Right renal cortex interstitium (tissue), 3 donors: ENCODE measurements at places on chromosomes 1 and 21. TPM values are rescaled to one million over a fixed set of nuclear protein-coding genes. Genes with fewer than 3 reads are reported as not detected.

Gene TP53BP2
- polyA plus RNA-seq = 51.3 TPM

Gene SLFNL1
- 0.22 TPM for polyA plus RNA-seq

Gene MCOLN2
- polyA plus RNA-seq = 1.6 TPM

Gene SETD4
- 24.0 TPM for polyA plus RNA-seq

Gene OR2L2
- 0.12 TPM for polyA plus RNA-seq

Gene OR2M3
- 0.03 TPM for polyA plus RNA-seq

Gene DCST2
- 1.3 TPM for polyA plus RNA-seq

- DNase-seq = no peak
Measured at GRCh38 chr1:178461701-178462100, 35.1 kb downstream of the CLEC20A start.

GRCh38 chr1:33096363-33097005 is 15.5 kb downstream of the AZIN2 start:
- DNase-seq = no peak

GRCh38 chr1:209881619-209882018 is 53.8 kb downstream of the UTP25 start:
- no peak for DNase-seq

- DNase-seq = no peak
Measured at GRCh38 chr1:88920845-88921244, 29.5 kb upstream of the GTF2B start.

- DNase-seq = no peak
Measured at GRCh38 chr1:190904091-190904695, 426.5 kb upstream of the BRINP3 start.

GRCh38 chr1:43451701-43452532 is 1.8 kb downstream of the HYI start:
- DNase-seq = no peak

GRCh38 chr1:62237361-62237760 is 42.7 kb downstream of the L1TD1 start:
- no peak for DNase-seq

GRCh38 chr1:33259879-33260278 is 3.6 kb downstream of the ZNF362 start:
- no peak for DNase-seq

- no peak for DNase-seq
Measured at GRCh38 chr1:1212780-1213344, 1.1 kb downstream of the TNFRSF4 start.

DNA sequence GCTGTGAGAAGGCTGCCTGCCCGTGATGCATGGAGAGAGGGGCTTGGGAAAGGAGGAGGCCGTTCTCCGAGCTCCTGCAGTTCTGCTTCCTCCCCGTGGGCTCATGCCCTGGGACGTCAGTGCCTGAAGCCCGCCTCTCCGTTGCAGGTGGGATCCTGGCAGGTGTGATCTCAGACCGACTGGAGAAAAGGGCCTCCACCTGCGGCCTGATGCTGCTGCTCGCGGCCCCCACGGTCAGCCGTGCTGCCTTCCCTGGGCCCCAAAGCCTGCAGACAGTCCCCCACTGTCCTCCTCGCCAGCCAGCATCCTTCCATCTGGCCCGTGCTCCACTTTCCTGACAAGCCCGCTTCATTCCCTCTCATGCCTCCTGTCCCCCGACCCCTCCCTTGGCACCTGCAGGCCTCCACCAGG is 50.9 kb downstream of the SLC37A1 start:
- no peak for DNase-seq

DNA sequence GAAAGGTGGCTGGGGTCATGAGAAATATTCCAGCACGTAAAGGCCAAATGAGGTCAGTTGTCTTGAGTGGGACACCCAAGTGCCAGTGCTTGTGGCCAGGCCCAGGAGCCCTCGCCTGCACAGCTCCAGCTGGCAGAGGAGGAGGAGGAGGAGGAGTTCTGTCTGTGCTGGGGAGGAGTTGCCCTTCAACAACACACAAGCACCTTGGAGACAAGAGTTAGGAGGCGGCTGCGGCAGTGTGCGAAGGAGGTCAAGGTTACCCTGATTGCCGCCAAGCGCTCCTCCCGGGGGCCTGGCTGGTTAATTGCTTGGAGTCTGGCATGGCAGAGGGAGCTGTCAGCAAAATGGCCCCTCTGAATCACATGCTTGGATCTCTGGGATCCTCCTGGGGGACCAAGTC is 45.1 kb downstream of the GRIK3 start:
- DNase-seq = no peak

GRCh38 chr1:172408958-172409357 is 11.5 kb upstream of the C1orf105 start:
- no peak for DNase-seq

GRCh38 chr1:171803461-171804022 is 22.1 kb downstream of the METTL13 start:
- no peak for DNase-seq

DNA sequence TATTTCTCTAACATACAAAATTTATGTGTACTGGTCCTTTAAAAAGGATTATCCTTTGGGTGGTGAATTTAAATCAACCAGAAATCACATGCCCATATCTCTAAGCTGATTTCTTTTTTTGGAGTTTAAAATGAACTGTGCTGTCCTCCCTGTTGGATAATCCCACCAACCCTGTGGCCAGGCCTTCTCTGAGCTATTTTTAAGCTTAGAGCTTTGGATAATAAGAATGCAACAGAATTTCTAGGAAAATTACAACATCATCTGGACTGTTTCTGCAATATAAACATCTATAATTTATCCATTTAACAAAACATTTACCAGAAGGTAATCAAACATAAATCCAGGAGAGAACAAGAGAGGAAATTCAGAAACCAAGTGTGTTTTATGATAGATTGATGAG is 88.3 kb downstream of the LRRC40 start:
- DNase-seq = no peak

GRCh38 chr1:28035420-28035819 is 53.0 kb downstream of the EYA3 start:
- DNase-seq = no peak

- no peak for DNase-seq
Measured at GRCh38 chr21:37821092-37821491, 95.2 kb downstream of the KCNJ6 start.

DNA sequence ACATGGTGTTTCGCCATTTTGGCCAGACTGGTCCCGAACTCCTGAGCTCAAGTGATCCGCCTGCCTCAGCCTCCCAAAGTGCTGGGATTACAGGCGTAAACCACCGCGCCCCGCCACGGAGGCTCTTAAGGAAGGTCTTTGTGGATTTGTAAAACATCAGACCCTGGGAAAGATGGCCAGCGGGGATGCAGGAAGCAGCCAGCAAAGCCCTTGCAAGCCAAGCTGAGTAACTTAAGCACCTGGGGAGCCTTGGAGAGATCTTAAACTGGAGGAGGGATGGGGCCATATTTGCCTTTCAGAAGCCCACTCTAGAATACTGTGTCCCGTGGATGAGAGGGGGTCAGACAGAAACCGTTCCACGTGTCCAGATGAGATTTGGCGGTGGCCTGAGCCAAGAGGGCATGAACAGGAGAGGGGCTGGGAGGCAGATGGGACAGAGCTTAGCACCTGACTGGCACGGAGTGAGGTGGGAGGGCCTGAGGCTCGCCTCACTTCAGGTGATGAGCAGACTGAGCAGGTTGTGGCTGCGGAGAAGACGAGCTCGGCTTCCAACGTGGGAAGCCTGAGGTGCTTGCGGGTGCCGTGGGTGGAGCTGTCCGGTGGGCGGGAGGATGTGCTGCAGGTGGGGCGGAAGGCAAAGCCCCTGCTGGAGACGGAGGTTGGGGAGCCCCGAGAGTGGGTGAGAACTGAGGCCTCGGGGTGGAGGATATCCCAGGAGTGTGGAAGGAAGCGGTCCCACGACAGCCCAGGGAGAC is 11.7 kb downstream of the C1orf216 start:
- no peak for DNase-seq

GRCh38 chr1:234536741-234537140 is 57.8 kb upstream of the TARBP1 start:
- DNase-seq = no peak

- no peak for DNase-seq
Measured at GRCh38 chr1:98410082-98410481, 251.4 kb upstream of the SNX7 start.

- DNase-seq = no peak
Measured at GRCh38 chr1:155241841-155242264, 13.4 kb downstream of the ENTREP3 start.
